ENCODE measurements at places on chromosomes 3 and 15. TPM values are rescaled to one million over a fixed set of nuclear protein-coding genes. Genes with fewer than 3 reads are reported as not detected.

The SPINK8 gene
- not detected for total RNA-seq

The CFAP100 gene
- total RNA-seq, result not detected

The RAB7A gene
- total RNA-seq, result 73.1 TPM

The MCF2L2 gene
- 0.85 TPM for total RNA-seq

The AGTR1 gene
- total RNA-seq, result 3.8 TPM

The HCLS1 gene
- 94.5 TPM for total RNA-seq

The UACA gene
- total RNA-seq, result 118 TPM

The DNAH12 gene
- total RNA-seq, result 0.95 TPM

The EPM2AIP1 gene
- 11.2 TPM for total RNA-seq

The DAZL gene
- not detected for total RNA-seq

The SERINC4 gene
- total RNA-seq, result not detected

The TRPM1 gene
- not detected for total RNA-seq

The CFAP20DC gene
- total RNA-seq, result not detected

The B4GALT4 gene
- total RNA-seq, result 17.1 TPM

The GP9 gene
- not detected for total RNA-seq

The CELSR3 gene
- 3.0 TPM for total RNA-seq

The ADAM10 gene
- 41.2 TPM for total RNA-seq

The IQCH gene
- total RNA-seq, result 0.14 TPM

All from thoracic aorta (tissue), 2 donors.